Activated CD4-positive, alpha-beta T cell treated with anti-CD3 and anti-CD28 coated beads for 4 hours (primary cell): ENCODE measurements at places on chromosomes 6 and 20.

DNA sequence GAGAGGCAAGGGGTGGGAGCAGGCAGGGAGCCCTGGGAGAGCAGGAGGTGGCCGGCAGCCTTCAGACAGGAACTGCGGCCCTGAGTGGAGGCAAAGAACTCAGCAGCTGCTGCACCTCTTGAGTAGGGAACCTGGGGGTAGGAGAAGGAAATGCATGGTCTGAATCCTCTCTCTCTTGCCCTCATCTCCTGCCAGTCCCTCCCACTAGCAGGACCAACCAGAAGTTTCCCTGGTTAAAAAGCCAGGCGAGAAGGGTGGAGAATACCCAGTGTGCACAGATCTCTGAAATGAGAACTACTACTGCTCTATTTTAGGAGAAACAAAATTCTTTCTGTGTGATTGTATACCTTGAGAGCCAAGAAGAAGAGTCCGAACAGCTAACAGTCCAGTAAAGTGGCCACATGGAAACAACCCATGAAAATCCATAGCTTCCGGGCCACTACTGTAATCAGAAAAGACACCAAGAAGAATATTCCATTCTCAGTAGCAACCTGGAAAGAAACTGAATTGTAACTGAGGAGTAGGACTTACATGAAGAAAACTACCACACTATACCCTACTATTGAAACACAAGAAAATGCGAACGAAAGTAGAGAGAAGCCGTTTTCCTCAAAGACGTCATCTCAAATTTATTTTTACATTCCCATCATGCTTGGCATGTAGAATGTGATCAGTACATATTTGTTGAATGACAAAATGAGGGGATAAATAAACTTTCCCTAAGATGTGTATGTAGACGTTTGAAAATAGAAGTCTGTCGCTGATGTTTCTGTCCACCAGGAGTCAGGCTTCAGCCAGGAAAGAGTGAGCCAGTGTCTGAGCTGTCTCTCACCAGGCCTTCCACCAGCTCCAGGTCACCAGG, 25.6 kb downstream of the WRNIP1 start:
- peak; percentile 34 for DNase-seq

DNA sequence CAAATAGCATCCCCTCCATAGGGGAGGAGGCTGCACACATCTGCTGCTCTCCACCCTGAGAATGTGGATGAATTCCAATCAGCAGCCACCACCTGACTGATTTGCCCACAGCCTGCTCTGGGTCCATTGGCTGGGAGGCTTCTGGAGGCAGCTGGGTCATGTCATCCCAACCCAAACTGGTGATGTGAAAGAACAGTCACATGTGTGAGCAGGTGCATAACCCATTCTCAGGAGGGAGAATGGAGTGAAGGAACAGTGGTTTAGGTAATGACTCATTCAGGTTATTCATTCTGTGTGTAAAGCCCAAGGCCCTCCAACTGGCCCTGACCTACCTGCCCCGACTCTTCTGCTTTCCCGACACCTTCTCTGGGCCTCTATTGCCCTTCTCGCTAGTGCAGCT, 90.9 kb upstream of the GCM1 start:
- no peak for DNase-seq

GRCh38 chr6:146876271-146877151, 277.7 kb downstream of the ADGB start:
- no peak for DNase-seq

DNA sequence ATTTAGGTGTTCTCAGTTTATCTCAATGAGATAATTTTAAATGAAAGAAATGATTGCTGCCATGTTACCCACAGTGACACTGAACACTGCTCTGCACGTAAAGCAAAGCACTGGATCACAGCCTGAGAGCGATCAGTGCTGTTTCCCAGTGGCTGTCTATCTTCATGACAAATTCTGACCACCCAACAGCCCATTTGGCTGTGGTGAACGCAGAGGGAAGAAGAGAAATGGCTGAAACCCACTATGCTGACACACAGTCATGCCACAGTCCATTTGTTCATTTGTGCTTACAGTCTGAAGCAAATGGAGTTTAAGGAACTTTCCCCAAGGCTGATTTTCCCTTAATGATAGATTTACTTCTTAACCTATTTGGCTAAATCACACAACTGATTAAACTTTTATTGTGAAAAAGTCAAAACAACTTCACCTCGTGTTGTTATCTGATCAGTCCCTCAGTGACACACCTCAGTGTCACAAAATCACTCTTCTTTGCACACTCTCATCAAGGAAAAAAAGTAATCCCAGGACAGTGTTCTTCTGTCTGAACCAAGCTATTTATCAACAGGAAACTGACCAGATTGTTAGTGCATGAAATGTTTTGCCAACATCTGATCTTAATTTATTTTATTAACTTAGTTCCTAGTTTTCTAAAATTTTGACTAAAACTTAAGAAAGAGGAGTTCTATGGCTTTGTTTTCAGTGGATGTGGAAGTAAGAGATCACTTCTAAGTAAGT, 225.1 kb downstream of the TBX18 start:
- no peak for DNase-seq

GRCh38 chr6:5818959-5819358, 187.8 kb downstream of the NRN1 start:
- DNase-seq: no peak

DNA sequence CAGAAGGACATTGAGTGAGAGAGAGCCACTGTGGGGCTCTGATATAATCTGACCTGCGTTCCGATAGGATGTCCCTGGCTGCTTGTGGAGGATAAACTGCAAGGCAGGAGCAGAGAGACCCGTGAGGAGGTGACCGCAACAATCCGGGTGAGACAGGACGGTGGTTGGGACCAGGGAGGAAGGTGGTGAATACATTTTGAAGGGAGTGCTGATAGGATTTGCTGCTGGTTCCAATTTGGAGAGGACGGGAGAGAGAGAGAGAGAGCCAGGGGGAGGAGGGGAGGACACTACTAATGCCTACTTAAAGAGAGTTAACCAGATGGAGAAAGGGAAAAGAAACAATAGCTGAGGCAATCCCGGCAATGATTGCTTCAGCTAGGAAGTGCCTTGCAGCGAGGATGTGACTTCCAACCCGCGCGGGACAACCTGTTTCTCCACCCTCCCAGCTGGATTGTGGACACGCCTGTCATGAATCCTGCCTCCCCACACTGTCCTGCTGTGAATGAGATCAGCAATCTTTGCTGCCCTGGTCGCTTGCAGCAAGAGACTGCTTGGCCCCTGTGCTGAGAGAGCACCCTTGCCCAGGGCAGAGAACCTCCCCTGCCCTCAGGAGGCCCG, 199.0 kb upstream of the KCNG1 start:
- DNase-seq: no peak

- no peak for DNase-seq
These were observed 66.7 kb downstream of the VEGFA start for GRCh38 chr6:43836507-43837240.

GRCh38 chr6:162917506-162917905, 189.7 kb downstream of the PACRG start:
- no peak for DNase-seq

DNA sequence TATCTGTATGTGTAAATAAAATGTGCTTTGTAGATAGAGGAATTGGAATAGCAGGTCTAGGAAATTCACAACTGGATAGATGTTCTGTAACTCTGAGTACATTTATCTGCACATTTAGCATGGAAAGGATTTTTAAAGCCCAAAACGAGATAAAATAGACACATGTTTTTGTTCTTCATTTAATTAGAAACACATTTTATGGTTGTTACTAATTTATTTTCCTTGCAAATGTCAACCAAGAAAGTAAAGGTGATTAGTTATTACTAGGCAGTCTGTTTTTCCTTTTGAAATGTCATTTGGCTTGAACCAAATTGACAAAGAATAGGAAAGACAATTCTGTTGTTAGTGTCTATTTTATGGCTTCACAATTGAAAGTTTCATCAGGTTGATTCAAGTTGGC, 769 bp downstream of the PRL start:
- no peak for DNase-seq

DNA sequence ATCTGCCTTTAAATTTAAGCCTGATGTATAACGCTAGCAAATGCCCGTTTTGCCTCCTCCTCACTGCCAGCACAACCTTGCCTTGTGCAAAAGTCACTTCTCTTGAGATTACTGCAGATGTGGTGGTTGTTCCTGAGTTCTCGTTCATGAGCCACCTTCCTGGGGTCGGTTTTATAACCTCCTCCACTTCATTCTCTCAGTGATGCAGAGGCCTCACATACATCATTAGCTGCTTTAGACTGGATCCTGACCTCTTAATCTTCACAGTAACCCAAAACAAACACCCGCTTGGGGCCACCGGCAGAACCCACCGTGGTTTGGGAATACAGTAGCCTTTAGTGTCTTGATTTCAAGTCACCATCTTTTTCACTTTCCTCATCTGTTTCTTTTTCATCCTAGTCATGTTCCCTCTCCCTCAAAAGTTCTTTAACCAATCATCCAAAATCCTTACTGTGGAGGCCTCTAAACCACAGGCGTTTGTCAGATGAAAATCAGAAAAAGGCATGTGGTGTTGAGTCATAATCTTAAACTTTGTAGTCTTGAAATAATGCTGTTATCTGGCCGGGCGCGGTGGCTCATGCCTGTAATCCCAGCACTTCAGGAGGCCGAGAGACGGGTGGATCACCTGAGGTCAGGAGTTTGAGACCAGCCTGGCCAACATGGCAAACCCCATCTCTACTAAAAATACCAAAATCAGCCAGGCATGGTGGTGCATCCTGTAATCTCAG, 430.3 kb upstream of the SOX4 start:
- no peak for DNase-seq

DNA sequence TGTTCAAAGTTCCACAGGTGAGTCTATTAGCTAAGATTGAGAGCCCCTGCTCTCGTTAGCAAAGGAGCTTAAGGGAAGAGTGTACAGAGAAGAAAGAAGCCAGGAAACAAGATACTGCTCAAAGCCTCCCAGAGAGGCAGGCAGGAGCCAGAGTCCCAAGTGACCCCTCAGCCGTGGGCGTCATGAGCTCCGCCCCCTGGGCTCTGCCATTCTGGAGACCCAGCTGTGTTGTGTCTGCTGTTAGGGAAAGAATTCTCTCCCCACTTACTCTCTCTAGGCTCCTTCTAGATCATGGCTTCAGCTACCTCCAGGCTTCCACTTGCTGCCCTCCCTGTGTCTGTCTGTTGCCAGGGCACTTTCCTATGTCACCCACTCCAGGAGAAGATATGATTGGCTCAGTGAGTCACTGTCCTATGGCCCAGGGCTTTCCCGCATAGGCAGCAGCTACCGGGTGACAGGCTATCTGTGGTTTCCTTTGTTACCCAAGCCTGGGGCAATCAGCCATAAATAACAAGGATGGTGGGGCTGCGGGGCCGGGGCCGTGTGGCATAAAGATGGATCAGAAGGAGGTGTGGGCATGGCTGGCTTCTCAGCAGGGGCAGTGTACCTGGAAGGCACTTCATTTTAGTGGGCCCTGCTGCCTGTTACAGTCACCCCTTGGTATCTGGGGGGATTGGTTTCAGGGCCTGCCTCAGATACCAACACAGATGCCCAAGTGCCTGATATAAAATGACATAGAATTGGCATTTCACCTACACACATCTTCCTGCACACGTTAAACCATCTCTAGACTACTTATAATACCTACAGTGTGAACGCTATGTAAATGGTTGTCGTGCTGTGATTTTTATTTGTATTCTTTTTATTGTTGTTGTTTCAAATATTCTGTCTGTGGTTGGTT, 118.9 kb downstream of the ARMC2 start:
- peak; percentile 4 for DNase-seq

DNA sequence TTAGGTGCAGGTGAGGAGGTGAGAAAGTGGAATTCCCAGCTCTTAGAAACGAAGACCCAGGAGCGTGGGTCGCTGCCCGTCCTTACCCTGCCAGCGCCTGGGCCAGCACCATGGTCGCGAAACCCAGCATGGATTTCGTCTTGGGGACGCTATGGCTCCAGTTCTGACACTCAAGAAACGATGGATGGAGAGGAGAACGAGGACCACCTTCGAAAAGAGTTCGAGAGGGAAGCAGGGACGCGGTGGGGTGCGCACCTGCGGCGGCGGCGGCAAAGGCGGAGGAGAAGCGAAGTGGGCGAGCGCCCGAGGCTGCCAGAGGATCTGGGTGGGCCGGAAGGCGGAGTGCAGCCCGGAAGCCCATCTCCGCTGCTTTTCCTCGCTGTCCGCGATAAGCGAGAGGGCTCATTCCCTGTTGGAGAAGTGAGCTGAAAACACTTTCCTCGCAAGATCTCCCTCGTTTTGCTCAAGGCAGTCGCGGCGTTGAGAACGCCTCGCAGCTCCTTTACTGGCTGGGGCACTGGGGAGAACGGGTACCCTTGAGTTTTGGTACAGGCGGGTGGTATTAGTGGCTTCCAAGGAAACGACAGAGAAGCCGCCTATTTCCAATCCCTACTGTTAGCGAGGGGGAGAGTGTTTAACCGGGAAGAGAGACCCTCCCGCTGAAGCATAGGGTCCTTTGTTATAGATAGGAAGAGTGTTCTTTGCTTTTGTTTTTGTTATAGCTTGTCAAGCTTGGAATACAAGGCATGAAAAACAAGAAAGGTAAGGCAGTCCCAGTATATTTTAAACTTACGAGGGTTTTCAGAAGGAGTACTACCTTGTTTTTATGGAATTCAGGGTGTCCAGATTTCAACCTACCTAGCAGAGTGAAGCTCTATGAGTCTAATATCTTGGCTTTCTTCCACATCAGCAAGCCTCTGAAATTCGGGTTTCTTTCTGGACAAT, 109.5 kb downstream of the TRIM27 start:
- no peak for DNase-seq

GRCh38 chr20:50344232-50345071, 153.8 kb downstream of the CEBPB start:
- DNase-seq: no peak

GRCh38 chr6:43265564-43265963, 22.3 kb downstream of the TTBK1 start:
- no peak for DNase-seq

DNA sequence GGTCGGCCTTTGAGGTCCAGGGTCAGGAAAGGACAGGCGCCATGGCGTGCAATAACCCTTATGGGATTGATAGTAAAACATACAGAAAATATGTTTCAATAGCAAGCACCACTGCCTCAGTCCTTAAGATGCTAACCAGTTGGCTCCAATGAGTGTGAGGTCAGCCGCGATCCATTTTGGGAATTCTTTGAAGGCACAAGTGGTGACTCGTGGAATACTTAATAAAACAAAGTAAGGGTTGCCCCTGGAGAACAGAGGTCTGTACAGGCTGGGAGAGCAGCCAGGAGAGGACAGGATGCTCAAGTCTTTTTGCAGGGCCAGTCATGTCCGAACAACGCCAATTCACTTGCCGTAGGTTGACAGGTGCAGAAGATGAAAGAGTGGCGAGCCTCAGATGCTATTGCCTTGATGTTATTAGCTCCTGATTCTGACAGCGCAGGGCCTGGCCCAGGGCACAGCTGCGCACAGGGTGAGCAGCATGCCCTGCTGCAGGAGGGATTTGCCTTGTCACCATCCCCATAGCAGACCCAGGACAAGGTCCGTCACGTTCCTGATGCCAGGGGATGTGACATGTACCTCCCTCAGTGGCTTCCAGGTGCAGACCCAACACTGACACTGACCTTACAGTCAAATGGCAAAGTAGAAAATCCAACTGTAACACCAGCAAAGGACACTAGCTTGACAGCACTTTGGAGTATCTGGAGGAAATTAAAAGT, 21.8 kb downstream of the SYNDIG1 start:
- no peak for DNase-seq

- no peak for DNase-seq
These were observed 652.1 kb upstream of the SLC35B3 start for GRCh38 chr6:9087470-9087869.
